ENCODE measurements at places on chromosomes 5 and 9.

DNA sequence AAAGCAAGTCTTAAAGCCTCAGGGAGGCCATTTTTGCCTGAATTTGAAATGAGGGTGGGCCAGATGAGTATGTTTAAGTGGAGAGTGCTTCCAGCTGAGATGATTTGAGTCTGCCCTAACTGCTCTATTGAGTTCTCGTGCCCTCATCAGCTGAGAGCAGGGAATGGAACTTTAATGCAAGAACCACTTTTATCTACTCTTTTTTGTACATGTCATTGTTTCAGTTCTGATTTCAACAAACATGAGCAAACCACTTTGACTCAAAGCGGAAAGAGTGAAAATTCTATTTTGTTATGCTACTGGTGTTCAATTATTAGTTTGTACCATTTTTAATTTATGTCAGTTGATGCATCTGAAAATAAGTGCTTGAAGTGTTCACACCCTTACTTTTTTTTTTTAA lies 35.8 kb downstream of the DCAF10 start:
- no peak for DNase-seq

GRCh38 chr5:171162596-171162995 lies 146.5 kb upstream of the TLX3 start:
- DNase-seq = no peak

DNA sequence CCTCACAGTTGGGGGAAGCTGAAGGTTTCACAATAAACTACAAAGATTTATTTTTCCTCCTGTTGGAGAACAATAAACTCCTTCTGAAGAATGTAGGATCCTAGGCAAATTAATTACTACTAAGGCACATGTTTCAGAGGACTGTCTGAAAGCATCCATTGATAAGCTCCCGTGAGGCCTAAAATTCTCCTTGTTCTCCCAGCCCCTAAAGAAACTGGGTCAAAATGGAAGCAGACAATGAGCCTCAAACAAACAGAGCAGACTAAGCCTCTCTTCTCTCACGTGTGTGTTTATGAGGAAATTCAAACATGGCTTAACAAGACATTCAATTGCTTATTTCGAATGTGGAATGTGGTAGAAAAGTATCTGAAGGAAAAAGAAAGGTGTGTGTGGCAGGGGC lies 249.0 kb downstream of the GLIS3 start:
- DNase-seq = no peak

- no peak for DNase-seq
Observed at GRCh38 chr5:179457612-179458011, 92.7 kb upstream of the RUFY1 start.

DNA sequence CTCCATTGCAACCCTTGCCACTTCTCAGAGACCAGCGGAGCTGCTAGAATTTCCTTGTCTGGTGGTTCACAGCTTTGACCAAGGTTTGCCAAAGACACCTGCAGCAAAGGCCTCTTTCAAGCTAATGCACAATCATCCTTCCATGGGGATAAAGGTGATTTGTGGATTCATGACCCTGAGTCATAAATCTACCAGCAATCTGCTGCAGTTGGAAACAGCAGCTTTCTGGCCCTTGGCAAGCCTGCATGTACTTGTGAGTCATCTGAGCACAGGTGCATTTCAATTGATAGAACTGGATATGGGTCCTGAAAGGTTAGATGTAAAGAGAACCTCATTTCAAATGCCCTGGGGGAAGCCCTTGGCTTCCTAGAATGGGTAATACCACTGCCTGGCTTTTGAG lies 21.6 kb upstream of the TCF7 start:
- DNase-seq = no peak

- no peak for DNase-seq
Observed at GRCh38 chr9:100575006-100575405, 2.9 kb upstream of the CAVIN4 start.

- DNase-seq = no peak
Observed at GRCh38 chr5:2780421-2781171, 29.1 kb upstream of the IRX2 start.

GRCh38 chr5:72667708-72668107 lies 148.8 kb upstream of the TNPO1 start:
- no peak for DNase-seq

DNA sequence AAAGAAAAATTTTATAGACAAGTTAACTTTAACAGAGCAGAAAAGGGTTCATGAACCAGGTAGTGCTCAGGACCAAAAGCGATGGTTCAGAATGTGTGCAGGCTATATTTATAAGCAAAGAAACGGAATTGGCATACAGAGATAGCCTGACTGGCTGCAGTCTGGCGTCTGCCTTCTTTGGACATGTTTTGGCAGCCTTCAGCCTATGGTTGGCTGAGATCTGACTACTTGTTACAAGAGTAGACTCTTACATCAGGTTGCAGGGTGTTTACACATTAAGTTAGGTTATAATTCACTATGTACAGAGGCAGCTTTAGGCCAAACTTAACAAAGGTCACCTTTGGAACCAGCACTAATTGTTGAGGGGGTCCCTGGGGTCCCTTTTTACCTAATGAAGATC lies 7.0 kb downstream of the NOP16 start:
- no peak for DNase-seq

- no peak for DNase-seq
Observed at GRCh38 chr5:74035521-74035937, 409.5 kb downstream of the ARHGEF28 start.

GRCh38 chr5:34486160-34486848 lies 169.8 kb upstream of the RAI14 start:
- DNase-seq = peak; percentile 4

DNA sequence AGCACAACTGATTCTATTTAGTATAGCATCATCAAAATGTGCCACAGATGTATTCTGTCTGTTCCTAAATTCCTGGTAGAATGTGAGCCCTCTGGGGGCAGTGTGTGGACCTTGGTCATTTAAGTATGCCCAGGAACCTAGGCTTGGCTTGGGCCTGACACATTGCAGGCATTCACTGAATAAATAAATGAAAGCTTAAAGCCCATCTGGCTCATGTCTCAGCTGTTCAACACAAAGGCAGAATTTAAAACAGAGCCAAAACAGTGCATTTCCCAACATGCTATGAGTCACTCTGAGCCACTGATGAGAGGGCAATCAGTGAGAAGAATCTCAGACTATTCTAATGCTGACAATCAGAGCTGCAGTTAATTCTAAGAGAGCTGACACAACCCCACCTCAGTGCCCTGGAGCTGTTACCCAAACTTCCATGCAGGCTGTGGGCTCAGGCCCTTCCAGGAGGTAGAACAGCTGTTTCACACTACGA lies 8.1 kb downstream of the FAM193B start:
- no peak for DNase-seq

DNA sequence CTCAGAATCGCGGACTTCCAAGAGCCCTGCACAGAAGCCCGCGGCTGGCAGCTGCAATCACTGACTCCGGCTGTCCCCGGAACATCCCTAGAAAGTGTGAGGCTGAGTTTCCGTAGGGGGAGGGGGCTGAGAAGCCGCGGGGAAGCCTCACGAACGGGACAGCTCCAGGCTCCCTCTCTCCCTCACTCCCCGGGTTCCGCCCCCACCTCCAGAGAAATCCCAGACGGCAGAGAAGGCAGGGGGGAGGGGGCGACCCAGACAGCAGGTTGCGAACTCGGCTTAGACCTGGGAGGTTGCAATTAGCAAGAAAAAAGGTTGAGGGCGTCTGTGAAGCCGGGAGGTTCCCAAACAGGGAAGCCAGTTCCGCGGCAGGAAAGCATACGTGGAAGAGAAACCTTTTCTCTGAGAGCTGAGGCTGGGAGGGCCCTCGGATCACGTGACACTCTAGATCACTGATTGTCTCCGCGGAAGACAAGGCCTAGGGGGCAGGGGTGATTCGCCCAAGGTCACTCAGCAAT lies 73.8 kb upstream of the CPLX2 start:
- no peak for DNase-seq

GRCh38 chr9:116661037-116661954 lies 25.8 kb upstream of the TRIM32 start:
- DNase-seq = no peak

- DNase-seq = no peak
Observed at GRCh38 chr5:158121678-158122077, 262.7 kb upstream of the CLINT1 start.

- DNase-seq = no peak
Observed at GRCh38 chr5:118968925-118969375, 19.4 kb downstream of the DTWD2 start.

DNA sequence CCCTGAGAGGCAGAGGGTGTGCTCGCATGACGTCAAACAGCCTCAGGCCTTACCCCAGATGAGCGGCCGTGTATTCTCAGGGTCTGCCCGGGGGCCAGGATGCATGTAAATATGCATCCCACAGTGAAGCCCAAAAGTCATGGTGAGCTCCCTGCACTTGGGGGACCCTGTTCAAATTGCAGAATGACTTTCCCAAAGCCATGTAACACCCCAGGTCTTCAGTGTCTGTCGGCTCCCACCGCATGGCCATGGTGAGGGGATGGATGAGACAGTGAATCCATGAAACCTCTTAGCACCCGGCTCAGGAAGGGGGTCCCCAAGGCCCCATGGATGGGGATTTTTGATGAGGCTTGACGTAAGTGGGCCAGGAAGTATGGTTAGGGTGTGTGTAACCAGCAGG lies 9.3 kb upstream of the COL5A1 start:
- no peak for DNase-seq

- no peak for DNase-seq
Observed at GRCh38 chr5:21236971-21237427, 1249.0 kb upstream of the CDH18 start.

DNA sequence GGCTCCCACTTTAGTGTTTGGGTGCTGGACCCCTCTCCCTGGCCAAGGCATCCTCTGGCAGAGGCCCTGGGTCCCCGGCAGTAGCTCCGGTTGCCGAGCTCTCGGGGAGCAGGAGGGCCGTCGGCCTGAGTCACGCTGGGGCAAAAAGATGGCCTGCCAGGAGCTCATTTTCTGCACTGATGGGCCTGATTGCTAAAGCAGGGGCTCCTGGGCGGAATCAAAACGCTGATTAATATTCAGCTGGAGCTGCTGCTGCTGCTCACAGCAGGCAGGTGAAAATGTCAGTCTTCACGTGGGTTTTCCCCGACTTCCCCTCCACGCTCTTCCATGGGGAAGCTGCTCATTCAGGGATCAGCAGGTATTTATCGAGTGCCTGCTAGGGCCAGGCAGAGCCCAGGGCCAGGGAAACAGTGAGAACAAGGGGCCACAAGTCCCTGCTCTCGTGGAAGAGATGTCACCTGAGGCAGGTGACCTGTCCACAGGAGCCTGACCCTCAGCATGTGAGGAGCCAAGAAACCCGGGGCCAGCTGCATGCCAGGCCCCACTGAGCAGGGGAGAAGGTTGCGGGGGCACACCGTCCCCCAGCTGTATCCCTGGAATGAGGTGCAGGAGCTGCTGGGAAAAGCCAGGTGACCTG lies 22.1 kb downstream of the LAMC3 start:
- DNase-seq = no peak

GRCh38 chr5:172973931-172974330 lies 9.6 kb upstream of the ATP6V0E1 start:
- DNase-seq = no peak

GRCh38 chr9:133026426-133026825 lies 4.4 kb upstream of the GTF3C5 start:
- no peak for DNase-seq

DNA sequence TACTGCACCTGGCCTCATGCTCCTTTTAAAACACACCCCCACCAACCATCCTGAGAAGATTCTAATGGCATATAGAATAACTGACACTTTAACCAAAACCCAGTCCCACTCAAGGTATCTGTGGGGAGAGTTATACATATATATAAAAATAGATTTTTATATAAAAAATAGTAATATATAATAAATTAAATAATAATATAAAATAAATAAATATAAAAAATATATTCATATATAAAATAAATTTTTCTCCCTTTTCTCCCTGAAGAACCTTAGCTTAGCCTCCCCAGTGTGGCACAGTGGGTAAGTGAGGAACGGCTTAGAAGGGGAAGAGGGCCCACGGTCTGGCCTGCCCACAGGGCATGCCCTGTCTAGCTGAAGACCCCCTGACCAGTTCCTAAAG lies 51.1 kb upstream of the SSBP2 start:
- DNase-seq = no peak

GRCh38 chr5:73338256-73339050 lies 110.1 kb downstream of the FOXD1 start:
- no peak for DNase-seq

DNA sequence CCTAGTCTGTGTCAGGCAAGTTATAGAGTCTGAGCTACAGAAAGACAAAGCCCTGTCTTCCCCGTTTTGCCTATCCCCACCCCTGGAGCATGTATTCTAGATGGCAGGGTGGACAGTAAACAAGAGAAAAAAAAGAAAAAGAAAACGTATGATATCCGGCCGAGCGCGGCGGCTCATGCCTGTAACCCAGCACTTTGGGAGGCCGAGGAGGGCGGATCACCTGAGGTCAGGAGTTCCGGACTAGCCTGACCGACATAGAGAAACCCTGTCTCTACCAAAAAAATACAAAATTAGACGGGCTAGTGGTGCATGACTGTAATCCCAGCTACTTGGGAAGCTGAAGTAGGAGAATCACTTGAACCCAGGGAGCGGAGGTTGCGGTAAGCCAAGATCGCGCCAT lies 523.0 kb upstream of the CDH9 start:
- DNase-seq = no peak

GRCh38 chr5:77224672-77225355 lies 14.3 kb downstream of the PDE8B start:
- DNase-seq = no peak

- no peak for DNase-seq
Observed at GRCh38 chr5:129018837-129019236, 53.5 kb downstream of the SLC27A6 start.

DNA sequence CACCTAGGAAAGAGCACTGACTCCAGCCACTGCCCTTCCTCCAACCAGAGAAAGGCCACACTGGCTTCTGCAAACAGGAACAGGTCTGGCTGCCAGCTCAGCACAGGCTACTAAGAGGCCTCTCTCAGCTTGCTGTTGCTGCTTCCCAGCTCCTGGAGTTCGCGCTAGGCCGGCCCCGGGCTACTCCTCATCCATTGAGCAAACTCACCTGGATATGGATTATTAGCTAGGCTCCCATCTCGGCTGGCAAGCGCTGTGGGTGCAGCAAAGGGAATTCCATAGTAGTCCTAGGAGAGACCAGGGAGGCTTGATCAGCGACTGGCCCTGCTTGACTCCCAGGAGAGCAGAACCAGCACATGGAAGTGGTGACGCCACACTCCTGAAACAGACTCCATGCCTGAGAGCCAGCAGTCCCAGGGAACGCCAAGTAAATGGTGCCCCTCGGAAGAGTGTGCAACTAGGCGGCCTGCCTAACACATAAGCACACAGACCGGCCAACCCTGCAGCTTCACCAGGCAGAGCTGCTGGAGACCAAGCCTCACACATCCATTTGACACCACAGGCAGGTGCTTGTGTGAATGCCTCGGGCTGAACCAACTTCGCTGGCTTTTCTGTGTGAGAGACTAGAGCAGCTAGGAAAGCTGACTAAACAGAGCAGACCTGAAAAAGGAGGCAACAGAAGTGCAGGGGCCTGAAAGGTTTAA lies 107.2 kb downstream of the UBE2R2 start:
- no peak for DNase-seq

GRCh38 chr5:175814691-175815090 lies 56.7 kb upstream of the CPLX2 start:
- DNase-seq = no peak

GRCh38 chr5:169988206-169988605 lies 7.9 kb upstream of the INSYN2B start:
- no peak for DNase-seq

Data from activated CD8-positive, alpha-beta memory T cell treated with anti-CD3 and anti-CD28 coated beads for 1 hour (primary cell).